ENCODE measurements at places on chromosomes 7 and 10.
A peak's percentile ranks its signal among the peaks of the same experiment; 100 is the strongest.

GRCh38 chr7:102096706-102097427 is 189.8 kb upstream of the SH2B2 start:
- DNase-seq: peak; percentile 18

DNA sequence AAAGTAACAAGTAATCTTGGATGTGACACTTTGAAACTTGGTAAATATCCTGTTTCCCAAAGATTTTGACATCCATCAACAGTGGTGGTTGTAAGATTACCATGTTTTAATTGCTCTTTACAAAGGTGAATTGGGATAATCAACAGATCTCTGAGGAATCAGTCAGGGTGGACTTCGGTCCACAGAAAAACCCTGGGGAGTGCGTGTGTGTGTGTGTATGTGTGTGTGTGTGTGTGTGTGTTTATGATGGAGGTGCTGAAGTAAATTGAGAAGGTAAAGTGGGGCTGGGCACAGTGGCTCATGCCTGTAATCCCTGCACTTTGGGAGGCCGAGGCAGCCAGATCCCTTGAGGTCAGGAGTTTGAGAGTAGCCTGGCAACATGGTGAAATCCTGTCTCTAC is 12.0 kb upstream of the AUTS2 start:
- no peak for DNase-seq

GRCh38 chr10:80647173-80647833 is 109.6 kb downstream of the SH2D4B start:
- no peak for DNase-seq

DNA sequence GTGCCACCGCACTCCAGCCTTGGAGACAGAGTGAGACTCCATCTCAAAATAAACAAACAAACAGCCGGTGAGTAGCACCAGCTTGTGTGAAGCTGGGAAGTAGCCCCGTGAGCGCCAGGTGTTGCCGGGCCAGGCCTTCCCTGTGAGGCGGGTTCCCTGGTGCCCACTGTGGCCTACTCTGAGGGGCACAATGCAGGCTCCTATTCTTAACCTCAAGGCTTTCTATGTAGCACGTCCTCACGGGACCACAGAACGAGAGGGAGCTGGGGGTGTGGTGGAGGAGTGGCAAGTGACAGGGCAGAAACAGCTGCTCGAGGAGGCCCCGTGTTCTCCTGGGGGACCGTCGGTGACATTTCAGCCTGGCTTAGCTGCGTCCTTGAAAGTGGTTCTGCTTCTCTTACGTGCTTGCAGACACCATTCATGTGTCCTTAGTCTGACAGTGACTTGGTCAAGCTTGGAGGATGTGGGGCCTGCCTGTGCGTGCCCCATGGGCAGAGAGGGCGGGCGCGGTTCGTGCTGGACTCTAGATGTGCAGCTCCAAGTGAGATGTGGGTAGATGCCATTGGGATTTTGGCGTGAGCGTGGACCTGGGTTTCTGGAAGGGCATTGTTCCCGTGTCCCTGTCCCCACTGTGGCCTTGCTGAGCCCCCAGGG is 116.6 kb downstream of the NKX6-2 start:
- no peak for DNase-seq

DNA sequence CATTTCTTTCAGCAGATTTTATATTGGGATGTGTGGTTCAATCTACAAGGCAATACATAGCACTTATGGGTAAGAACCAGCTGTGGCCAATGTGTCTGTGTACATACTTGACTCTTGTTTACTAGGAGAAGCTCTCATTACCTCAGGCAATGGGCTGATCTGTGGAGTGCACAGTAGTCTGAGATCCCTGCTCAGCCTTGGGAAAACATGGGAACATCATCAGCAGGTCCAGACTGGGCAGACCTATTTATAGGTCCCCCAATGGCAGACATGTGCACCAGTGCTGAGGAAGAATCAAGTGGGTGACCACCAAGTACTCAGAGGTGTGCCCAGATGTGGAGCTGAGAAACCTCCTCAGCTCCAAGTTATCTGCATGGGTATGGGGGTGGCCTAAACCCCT is 349.7 kb downstream of the KIF20B start:
- no peak for DNase-seq

DNA sequence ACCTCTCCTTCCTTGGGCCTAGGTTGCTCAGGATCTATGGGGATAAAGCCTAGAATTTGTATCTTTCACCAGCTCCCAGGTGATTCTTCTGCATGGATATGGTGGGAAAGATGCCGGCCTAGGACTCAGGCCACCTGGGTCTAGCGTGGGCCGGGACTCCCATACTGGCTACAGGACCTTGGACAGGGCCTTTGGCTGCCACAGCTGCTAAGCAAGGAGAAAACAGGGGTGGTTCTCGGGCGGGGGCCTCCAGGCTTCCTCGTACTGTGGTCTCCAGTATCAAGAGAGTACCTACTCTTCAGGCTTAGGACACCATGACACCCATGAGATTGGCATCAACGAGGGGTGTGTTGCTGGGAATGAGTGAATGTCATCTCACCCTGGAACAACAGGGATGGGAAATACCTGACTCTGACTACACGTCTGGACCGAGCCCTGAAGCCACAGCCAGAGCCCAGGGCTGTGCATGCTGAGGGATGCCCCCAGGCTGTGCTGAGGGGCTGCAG is 120.3 kb upstream of the ADAM12 start:
- DNase-seq: no peak

- DNase-seq: peak; percentile 38
Observed at GRCh38 chr7:28017372-28017771, 163.2 kb downstream of the JAZF1 start.

- DNase-seq: no peak
Observed at GRCh38 chr7:41175435-41175834, 527.5 kb downstream of the INHBA start.

- no peak for DNase-seq
Observed at GRCh38 chr7:50505553-50506210, 55.5 kb upstream of the FIGNL1 start.

DNA sequence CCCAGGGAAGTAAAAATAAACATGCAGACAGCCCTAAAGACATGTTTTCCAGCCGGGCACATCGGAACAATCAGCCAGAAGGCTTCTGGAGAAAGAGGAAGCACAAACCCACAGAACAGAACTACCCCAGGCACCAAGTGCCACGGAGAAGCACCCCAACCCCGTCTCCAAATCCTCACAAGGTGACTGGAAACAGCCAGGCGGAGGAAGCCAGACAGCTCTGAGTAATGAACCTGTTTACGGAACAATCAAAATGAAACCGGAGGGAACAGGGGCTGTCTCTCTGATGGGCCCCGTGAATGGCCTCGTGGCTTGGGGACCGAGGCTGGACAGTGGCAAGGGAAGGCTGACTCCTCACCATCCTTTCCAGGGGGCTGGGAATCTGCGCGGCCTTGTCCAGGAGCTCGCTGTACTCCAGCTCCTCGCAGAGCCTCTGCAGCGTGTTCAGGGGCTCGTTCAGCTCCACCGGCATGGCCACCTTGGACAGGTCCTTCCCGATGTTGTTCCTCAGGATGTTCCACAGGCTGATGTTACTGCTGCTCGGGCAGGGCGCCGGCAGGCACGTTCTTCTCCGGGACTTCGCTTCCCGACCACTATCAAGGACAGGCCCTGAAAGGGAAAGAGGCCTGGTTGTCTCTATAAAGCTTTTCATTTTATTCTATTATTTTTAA is 77.0 kb upstream of the GSDME start:
- DNase-seq: no peak

- DNase-seq: no peak
Observed at GRCh38 chr7:129698516-129699418, 87.2 kb downstream of the NRF1 start.

- DNase-seq: no peak
Observed at GRCh38 chr10:33484787-33485186, 150.3 kb upstream of the NRP1 start.

- DNase-seq: no peak
Observed at GRCh38 chr10:92291921-92292845, 1.2 kb downstream of the MARCHF5 start.

DNA sequence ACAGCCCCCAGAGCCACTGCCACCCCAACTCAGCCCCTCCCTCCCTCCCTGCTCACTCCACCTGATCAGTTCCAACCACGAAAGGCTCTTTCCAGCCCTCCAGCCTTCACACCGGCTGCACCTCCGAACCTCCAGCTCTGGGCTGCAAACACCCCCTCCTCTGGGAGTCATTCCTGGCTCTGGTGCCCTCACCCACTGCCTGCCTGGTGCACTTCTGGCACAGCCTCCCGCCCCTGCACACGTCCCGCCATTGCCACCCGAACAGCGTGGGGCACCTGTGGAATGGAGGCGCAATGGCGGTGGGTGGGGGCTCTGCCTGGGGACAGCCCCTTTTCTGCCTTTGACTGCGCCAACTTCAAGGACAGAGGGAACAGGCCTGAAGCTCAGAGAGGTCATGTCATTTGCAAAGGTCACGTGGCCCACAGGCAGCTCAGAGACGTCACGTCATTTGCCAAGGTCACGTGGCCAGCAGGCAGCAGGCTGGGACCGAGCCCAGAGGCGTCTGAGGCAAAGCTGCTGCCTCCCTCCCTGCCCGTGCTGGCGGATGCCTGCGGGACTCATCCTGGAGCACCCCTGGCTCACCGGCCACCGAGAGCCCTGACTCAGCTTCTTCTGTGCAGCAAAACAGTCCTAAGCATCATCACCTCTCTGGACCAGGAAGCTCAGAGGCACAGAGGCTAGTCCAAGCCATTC is 76.0 kb upstream of the DNAAF5 start:
- DNase-seq: no peak

GRCh38 chr7:41861642-41862041 is 158.8 kb upstream of the INHBA start:
- no peak for DNase-seq

DNA sequence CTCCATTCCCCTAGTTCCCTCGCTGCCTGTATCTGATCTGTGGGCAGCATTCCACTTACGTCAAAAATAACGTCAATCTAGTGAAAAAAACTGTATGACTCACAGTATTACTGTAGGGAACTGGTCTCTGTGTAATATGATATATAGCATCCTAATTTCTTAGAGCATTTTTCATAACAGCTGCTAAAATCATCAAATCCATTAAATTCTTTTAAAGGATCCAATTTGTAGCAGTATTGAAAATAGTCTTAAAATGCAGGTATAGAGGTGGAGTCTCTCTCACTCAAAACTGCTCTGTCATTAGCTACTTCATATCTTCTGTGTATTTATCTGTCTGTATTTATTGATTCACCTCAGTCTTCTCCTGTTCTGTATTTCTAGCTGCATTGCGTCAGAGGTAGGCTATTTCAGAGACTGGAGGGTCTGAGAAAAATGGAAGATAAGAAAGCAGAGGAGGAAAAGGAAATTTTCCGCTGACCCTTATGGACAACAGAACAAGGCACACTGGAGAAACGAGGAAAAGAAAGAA is 59.9 kb downstream of the PON1 start:
- no peak for DNase-seq

GRCh38 chr7:134845461-134845860 is 66.0 kb downstream of the CALD1 start:
- no peak for DNase-seq
